ENCODE measurements at places on chromosomes 3 and 15.

- no peak for DNase-seq
These were observed 187.3 kb downstream of the KCNAB1 start for GRCh38 chr3:156307704-156308103.

DNA sequence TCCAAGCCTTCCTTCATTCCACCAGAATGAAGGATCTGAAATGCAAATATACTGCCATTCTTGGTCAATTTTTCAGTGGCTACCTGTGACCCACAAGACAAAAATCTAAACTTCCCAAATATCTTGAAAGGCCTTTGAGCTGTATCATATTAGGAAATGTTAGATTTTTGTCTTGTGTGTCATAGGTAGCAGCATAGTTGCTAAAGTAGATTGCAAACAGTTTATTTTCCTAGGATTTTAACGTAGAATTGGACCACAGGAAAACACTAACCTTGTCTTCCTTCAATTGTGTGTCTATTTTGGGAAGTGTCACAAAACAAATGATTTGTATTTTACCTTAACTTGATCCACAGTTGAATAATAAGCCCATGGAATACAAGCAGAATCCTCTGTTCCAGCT, 42.4 kb downstream of the CP start:
- DNase-seq, result no peak

GRCh38 chr3:69772152-69772867, 33.0 kb downstream of the MITF start:
- no peak for DNase-seq

- DNase-seq, result no peak
These were observed 18.9 kb downstream of the IL1RAP start for GRCh38 chr3:190532731-190533203.

- DNase-seq, result no peak
These were observed 243.2 kb downstream of the MBNL1 start for GRCh38 chr3:152511904-152512303.

GRCh38 chr15:63439536-63440264, 58.1 kb upstream of the CA12 start:
- no peak for DNase-seq

GRCh38 chr3:56795097-56795828, 6.5 kb downstream of the ARHGEF3 start:
- DNase-seq, result no peak

- DNase-seq, result no peak
These were observed 351.9 kb downstream of the LSAMP start for GRCh38 chr3:116093374-116093773.

GRCh38 chr15:90561344-90562244, 31.9 kb downstream of the CRTC3 start:
- no peak for DNase-seq

DNA sequence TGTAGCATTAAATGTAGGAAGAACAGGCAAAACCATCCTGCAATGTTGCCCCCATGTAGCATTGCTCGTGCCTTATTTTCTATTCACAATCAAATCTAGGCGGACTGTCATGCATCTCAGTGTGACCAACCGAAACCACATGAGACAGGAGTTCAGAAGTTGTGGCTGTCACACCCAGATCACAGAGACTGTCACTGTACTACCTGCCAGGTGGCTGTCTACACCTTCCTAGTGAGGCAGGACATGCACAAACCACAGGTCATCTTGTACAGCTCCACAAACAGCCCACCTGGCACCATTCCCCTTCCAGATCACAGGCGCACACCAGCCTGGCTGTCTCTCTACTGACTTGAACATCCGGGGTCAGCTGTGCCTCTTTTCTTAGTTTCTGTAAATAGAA, 392.8 kb downstream of the OCA2 start:
- DNase-seq, result no peak

DNA sequence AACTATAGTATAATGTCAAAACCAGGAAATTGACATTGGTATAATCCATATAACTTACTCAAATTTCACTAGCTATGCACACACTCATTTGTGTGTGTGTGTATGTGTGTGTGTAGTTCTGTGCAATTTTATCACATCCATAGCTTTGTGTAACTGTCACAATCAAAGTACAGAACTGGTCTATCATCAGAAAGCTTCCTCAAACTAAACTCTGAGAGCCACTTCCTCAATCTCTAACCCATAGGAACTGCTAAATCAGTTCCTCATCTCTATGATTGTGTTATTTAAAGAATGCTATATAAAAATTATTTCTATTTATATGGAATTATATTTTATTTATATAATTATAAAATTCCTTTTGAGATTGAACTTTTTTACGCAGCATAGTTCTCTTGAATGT, 18.1 kb downstream of the LNP1 start:
- DNase-seq, result no peak

- DNase-seq, result no peak
These were observed 12.4 kb downstream of the PLS1 start for GRCh38 chr3:142608631-142609030.
